Effector memory CD8-positive, alpha-beta T cell (primary cell): ENCODE measurements at places on chromosomes 1 and 21.

- no peak overlapping the region for H3K4me3 ChIP-seq
- DNase-seq: no peak
- no peak overlapping the region for H3K27ac ChIP-seq
- H3K4me1 ChIP-seq: no peaks in the 10 kb centered on the region
- H3K27me3 ChIP-seq: no peaks in the 10 kb centered on the region
These were observed 454.4 kb upstream of the ADGRL4 start for GRCh38 chr1:79460773-79461436.

DNA sequence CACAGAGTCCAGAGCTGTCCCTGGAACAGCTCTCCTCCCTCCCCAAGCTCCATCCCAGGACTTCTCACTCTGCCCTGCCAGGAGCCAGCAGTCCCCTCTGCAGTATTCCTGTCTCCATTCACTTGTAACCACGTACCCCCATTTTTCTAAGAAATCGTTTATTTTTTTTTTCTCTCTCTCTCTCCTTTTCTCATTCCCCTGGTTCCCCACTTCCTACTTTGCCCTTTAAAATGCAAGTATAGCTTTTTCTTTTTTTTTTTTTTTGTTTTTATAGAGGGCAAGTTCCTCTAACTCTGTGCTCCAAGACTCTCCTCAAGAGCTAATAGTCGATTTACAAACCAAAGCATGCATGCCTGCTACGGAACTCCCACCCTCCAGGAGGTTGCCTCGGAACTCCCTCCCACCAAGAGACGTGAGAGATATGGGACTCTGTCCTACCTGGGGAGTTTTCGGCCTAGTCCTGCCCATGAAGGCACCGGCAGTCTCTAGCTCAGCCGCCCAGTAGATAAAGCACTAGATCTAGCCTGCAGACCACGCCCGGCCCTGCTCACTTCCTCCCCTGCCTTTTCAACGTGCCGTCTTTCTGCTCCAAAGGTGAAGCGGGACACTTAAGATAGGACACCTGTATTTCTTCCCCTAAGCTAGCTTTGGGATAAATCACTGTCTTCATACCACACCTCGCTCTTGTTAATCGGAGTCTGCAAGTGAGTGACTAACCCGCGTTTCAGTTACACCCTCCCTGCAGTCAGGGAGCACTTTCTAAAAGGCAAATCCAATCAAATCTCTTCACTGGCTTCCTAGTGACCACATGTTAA, 27.7 kb downstream of the TNFRSF9 start:
- no peak for DNase-seq
- H3K4me3 ChIP-seq: peak overlapping the region; percentile 83
- peaks cover 8% of the 10 kb centered on the region for H3K36me3 ChIP-seq
- peak overlapping the region; percentile 86 for H3K27ac ChIP-seq
- H3K27me3 ChIP-seq: no peaks in the 10 kb centered on the region
- peaks cover 29% of the 10 kb centered on the region for H3K4me1 ChIP-seq

DNA sequence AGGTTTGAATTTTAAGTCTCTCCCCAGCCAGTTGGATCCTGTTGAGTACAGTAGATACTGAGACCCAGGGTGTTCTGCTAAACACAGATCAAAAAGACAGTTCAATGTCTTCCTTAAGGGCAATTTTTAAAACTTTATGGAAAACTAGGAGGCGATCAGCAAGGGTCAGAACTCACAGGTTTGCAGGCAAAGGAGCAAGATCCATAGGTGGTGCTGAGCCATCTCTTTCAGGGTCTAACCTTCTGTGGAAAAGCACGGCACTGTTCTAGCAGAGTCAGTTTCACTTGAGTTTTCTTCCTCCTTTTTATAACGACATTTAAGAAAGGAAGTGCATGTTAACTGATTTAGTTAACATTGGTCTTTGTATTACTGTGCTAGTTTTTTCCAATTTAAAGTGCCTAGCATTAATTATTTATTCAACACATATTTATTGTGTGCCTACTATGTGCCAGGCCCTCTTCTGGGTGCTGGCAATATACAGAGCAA, at the start of gene CD84:
CD84 (minus strand) TSS at position 281 of the 486 bp plus-strand sequence; CDS start at position 222, 59 bp downstream.
- peaks cover 76% of the 10 kb centered on the region for H3K4me1 ChIP-seq
- peak within 1 kb of the TSS; percentile 88 for H3K27ac ChIP-seq
- no peaks in the 10 kb centered on the region for H3K27me3 ChIP-seq

DNA sequence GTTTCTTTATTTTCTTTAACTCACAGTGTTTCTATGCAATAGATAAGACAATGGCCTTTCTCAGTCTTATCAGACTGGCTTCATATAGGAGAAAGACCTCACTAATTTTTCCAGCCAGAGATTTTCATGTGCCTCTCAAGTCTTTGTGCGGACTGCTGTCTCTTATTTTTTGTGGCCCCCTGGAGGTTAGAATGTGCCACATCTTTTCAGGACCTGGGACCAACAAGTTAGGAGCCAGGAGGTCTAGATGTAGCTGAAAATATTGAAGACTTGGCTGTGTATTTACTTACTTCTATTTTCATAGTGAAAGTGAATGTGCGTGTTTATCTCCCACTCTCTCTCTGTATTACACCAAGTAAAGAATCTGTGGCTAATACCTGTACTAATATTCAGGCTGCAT, 42.1 kb upstream of the CFHR3 start:
- no peak for DNase-seq
- peaks cover 11% of the 10 kb centered on the region for H3K36me3 ChIP-seq
- H3K4me1 ChIP-seq: no peaks in the 10 kb centered on the region

GRCh38 chr1:147243841-147244240, 1.4 kb downstream of the CHD1L start:
- H3K27ac ChIP-seq: peak overlapping the region; percentile 39
- peak overlapping the region; percentile 84 for H3K4me3 ChIP-seq
- H3K4me1 ChIP-seq: peaks cover 28% of the 10 kb centered on the region
- peaks cover 5% of the 10 kb centered on the region for H3K36me3 ChIP-seq
- DNase-seq: no peak
- no peaks in the 10 kb centered on the region for H3K27me3 ChIP-seq

GRCh38 chr1:48817505-48818114, 40.9 kb upstream of the BEND5 start:
- H3K4me1 ChIP-seq: no peaks in the 10 kb centered on the region
- no peaks in the 10 kb centered on the region for H3K27me3 ChIP-seq
- H3K36me3 ChIP-seq: no peaks in the 10 kb centered on the region
- H3K4me3 ChIP-seq: no peak overlapping the region

DNA sequence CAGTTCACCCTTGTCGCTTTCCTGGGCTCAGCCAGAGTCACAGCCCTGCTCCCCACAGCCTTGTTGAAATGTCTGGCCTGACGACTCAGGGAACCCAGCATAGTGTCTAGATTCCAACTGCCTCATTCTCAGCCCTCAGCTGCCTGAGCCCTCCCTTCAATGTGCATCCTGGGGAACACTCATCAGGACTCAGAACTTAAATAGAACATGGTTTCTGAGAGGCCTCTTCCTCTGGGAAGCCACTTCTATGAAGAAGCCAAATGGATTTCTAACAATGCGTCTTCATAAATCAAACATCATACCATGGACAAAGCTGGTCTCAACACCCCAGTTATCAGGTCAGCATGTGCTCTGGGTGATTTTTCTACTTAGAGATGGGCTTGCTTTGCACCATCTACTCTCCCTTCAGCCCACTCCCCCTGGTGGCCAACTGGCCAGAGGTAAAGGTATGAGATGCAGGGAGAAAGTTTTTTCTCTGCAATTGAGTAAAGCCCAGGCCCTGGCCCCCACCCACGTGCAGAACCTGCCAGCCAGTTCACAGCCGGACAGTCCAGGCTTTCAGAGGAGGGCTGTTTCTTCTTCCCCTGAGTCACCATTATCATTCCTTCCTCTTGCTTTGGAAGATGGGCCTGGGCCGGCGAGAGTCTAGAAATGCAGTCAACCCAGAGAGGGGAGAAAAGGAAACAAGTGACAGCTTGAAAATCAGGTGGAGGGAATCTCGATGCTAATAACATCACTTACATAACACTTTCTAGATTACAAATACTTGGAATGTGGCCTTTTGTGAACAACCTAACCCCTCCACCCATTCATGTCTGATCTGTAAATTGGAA, 32.1 kb downstream of the CD244 start:
- H3K27me3 ChIP-seq: no peaks in the 10 kb centered on the region
- peak overlapping the region; percentile 71 for H3K27ac ChIP-seq
- H3K4me3 ChIP-seq: no peak overlapping the region
- DNase-seq: peak; percentile 67

- peak overlapping the region; percentile 38 for H3K4me3 ChIP-seq
- H3K36me3 ChIP-seq: no peaks in the 10 kb centered on the region
- H3K27me3 ChIP-seq: no peaks in the 10 kb centered on the region
- peak; percentile 37 for DNase-seq
These were observed 25.5 kb downstream of the MAN1C1 start for GRCh38 chr1:25641931-25642573.

DNA sequence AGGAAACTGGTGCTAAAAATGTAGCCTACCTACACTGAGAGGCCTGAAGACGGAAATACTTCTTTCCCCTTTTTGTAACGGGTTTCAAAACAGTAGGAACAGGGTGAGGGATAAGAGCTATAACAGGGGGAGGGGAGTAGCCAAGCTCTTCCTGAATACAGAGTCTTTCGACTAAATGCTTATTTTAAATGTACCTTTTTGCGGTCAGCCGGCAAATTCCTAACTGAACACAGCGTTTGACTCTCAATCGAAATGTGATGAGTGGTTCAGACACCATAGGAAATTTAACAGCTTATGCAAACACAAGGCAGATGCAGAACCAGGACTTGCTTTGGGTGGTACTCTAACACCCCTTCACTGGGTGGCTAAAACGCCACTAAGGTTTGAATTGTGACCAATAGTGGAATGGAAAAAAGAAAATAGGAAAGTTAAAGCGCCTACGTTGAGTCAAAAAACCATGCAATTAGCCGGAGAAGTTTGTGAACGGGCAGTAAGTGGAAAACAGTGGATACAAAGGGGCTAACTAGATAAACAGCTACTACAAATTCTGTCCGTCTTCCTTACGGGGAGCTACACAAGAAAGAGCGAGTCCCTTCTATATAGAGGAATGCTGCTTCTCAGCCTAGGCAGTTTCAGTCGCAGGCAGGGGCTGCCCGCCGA, 1.7 kb downstream of the EGLN1 start:
- peak overlapping the region; percentile 47 for H3K27ac ChIP-seq
- peaks cover 34% of the 10 kb centered on the region for H3K4me1 ChIP-seq

DNA sequence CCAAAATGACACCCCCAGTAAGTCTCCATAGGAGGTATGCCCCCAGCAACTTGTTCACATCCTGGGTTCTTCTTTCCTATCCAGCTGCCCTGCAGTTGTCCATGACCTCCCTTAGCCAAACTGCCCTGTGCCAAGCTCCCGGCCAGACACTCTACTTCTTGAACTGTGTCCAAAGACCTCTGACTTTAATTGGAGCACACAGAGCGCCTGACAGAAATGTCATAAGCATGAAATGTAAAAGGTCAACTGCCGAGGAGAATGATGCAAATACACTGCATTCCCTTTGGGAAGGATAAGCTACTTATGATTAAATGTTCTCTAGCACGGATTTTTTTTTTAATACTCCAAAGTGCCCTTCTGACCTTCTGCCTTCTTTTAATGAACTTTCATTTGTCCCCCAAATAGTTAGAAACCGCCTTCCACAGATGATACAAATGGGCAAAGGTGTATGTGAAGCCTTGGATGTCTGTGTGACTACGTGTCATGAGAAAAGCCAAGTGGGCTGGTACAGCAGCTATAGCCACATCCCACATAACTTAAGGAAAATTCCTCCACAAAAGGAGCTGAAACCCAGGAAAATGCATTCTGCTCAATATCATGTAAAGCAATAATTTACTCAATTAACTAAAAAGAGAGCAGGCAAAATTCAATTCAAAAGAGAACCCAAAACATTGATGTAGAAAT, 26.8 kb downstream of the PALMD start:
- no peak overlapping the region for H3K4me3 ChIP-seq
- H3K27me3 ChIP-seq: peaks cover 44% of the 10 kb centered on the region
- no peaks in the 10 kb centered on the region for H3K4me1 ChIP-seq
- no peak for DNase-seq
- no peaks in the 10 kb centered on the region for H3K36me3 ChIP-seq
- no peak overlapping the region for H3K27ac ChIP-seq

DNA sequence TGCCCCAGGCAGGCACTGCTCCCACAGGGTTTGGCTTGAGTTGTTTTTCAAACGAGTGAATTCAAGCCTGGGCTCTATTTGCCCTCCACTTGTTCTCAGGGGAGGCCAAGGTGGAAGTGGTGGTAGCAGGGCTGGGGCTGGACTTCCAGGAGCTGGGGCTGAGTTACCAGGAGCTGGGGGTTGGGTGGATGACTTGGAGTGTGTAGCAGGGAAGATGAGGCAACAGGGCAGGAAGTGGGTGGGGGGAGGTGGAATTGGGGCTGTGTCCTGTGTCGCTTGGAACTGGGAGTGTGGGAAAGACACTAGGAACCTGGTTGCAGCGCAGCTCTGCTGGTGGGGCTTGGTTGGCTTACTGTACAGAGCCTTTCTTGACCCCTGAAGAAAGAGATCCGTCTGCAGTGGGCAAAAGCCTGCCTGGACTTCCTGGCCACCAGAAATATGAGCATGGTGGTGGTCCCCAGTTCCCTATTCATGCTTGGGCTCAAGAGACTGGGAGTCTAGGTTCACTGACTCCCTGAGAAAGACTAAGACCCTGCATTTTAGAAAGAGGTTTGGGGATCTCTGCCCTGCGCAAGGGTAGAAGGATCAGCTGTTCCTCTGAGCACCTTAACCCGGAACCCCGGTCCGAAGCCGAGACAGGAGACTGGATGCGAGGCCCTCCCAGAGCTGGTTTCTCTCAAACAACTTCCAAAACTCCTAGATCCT, 3.1 kb downstream of the TFAP2E start:
- H3K27me3 ChIP-seq: no peaks in the 10 kb centered on the region
- peak overlapping the region; percentile 71 for H3K27ac ChIP-seq
- no peak for DNase-seq
- peaks cover 26% of the 10 kb centered on the region for H3K4me1 ChIP-seq

DNA sequence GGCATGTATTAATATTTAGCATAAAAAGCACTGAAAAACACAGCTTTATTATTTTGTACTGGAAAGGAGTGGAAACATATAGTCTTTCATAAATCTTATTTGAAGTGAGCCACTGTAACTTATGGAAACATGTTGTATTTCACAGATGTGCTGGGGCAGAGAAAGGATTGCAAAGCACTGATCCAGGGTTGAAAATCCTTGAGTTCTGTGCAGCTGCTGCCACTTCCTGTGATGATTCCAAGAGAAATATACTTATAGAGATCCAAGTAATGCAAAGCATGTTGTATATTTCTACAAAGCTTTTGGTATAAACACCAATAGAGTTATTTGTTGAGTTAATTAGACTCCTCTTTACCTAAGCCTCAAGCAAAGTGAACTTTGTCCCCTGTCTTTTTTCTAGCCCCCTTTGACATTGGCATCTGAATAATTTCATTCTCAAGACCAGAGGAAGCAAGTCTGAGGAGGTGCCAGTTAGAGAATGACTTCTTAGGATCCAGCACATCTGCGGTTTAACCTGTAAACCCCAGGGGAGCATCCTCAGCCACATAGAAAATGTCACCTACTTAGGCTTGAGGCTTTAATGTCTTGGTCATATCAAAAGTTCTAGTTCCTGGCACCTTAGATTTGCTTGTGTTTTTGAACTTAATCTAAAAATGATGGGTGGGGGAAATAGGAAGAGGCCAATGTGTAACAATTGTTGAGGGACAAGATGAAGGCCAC, 173.3 kb downstream of the FASLG start:
- no peak overlapping the region for H3K27ac ChIP-seq
- no peaks in the 10 kb centered on the region for H3K27me3 ChIP-seq
- H3K4me3 ChIP-seq: no peak overlapping the region
- DNase-seq: no peak
- H3K36me3 ChIP-seq: no peaks in the 10 kb centered on the region
